ENCODE measurements at places on chromosomes 12 and 14. TPM values are rescaled to one million over a fixed set of nuclear protein-coding genes. Genes with fewer than 3 reads are reported as not detected.

WBP11 gene
- total RNA-seq: 10.6 TPM

DNA sequence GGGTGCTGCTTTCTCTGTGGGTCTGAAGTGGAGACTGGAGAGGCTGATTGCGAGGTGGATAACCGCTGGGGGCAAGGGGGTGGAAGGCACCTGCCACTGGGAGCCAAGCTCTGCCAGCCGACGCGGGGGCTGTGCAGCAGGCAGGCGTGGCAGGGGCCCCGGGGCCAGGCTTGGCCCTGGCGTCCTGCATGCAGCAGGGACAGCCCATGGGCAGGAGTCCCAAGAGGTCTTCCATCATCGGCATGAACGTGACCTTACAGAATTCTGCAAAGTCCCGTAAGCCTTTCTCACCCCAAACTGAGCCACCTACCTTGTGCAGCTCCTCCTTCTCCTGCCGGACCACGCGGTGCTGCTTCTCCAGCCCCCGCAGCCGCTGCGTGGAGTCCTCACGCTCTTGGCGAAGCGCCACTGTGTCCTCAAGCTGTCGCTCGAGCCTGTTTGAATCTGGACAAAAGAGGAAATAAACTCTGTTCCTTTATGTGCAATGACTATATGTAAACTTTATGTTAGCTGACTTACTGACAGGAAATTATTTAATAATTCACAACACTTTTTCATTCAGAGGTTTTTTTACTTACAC, 51.3 kb downstream of the AMN start:
- DNase-seq: no peak

DNA sequence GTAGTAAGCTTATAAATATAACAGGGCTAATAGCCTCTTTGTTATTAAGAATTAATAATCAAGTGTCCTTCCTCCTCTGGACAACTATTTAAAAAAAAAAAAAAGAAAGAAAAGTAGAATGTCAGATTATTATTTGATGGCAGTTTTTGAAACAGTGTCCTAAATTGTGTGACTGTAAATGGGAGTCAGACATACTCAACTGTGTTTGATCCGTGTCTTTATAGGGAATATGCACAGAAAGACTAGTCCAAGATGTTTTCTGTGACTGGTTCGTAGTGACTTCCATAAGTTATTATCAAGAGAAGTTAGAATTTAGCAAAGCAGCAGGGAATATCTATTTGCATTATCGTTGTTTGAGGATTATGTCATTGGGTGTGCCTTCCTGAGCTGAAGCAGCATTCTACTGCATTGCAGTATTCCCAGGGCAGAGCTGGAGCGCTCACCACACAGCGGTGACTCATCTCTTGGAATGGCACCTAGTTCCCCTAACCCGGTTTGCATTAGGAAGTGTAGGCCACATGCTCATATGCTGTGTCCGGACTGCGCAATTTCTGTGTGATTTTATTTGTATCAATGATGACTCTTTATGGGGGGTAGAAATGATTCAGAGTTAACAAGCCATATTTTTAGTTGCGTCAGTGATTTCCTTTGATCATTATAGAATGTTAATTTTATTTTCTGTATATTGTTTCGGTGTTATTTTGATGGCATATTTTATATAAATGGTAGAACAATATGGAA, 7.9 kb downstream of the DYNC1H1 start:
- DNase-seq: peak; percentile 100

HPD gene
- total RNA-seq: 0.26 TPM

RASSF8 gene
- 50.6 TPM for total RNA-seq

EXOC3L4 gene
- total RNA-seq: 0.26 TPM

DNA sequence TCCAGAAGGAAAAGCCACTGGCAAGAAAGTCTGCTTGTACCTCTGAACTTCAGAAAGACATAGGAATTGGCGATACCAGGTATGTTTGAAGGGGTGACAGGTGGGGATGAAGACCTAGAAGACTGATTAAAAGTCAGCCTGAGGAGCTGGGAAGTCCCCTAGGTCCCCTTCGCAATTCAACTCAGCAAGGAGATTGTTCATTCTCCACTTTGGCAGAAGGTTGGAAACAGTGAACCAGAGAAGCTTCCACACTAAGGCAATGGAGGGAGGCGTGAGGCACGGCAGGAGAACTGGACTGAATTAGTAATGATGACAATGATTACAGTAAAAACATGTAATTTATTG, 240.3 kb upstream of the TMPO start:
- no peak for DNase-seq

DNA sequence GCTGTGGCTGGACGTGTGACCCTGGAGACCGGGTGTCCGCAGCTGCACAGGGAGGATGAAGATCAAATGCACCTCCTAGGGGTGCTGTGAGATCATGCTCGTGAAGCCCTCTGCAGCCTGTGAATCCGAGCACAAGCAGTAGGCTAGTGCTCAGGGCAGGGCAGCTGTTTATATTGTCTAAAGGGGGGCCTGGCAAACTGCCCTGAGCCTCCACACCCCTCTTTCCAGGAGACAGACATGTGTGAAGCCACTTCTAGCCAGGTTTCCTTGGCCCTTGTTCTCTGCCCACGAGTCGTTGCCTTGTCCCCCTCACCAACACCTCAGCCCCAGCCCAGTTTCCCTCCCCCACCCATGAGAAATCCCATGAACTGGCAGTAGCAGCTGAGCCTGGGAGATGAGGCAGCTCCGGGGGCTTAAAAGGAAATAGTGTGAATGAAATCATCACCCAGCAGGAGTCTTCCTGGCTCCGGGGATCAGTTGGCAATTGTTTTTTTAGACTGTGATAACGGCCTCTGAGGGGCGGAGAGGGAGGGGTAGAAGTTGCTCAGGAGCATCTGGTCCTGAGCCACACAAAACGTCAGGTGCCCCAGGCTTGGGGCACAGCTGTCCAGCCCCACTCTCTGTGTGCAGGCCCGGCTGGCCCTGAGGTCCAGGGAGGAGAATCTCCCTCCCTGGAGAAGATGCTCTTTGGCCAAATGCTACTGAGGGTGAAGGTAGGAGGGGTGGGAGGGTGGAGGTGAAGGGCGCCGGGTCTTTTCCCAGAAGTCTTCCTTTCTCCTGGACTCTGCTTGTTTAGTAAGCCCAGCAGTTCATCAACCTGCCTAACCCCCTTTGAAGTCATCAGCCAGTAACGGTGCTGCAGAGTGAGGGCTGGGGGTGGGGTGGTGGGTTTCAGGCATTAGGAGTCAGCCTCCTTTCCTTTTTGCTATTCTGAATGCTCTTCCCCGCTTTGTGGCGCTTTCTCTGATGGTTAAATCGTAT, 4.0 kb downstream of the FGF6 start:
- no peak for DNase-seq

SIRT4 gene
- total RNA-seq: 2.5 TPM

Data from fibroblast of lung (primary cell).